ENCODE measurements at places on chromosomes 4 and X. TPM values are rescaled to one million over a fixed set of nuclear protein-coding genes. Genes with fewer than 3 reads are reported as not detected.

DNA sequence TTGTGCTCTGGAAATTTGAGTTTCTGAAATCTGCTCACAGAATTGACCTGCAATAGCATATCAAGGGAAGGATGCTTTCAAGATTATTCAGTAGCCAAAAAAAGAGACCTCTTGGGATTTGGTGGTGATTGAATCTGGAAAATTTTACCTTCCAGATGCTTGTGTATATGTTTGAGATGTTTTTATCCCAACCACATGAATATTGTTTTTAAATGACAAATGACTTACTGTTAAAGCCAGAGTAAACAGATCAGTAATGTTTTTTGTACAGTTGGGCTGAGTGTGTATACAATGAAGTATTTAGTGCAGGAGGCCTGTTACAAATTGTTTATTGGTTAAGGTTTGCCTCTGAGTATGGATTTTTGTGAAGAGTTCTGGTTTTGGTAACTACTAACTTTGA, 126.5 kb downstream of the CBR4 start:
- H3K27me3 ChIP-seq: no peaks in the 10 kb centered on the region
- H3K27ac ChIP-seq: peak overlapping the region; percentile 84
- H3K4me1 ChIP-seq: peaks cover 91% of the 10 kb centered on the region
- H3K36me3 ChIP-seq: peaks cover 50% of the 10 kb centered on the region

- no peak overlapping the region for H3K4me3 ChIP-seq
- no peaks in the 10 kb centered on the region for H3K27me3 ChIP-seq
- DNase-seq: no peak
- peaks cover 27% of the 10 kb centered on the region for H3K4me1 ChIP-seq
- H3K27ac ChIP-seq: peak overlapping the region; percentile 60
Measured at GRCh38 chr4:139740531-139741041, 75.0 kb downstream of the MGST2 start.

GRCh38 chr4:37561803-37562207, 124.4 kb downstream of the RELL1 start:
- H3K27ac ChIP-seq: no peak overlapping the region
- no peak for DNase-seq
- H3K4me1 ChIP-seq: no peaks in the 10 kb centered on the region
- H3K4me3 ChIP-seq: no peak overlapping the region

GAGE2A gene
- total RNA-seq: not detected

- H3K27ac ChIP-seq: no peak overlapping the region
- H3K4me1 ChIP-seq: no peaks in the 10 kb centered on the region
- H3K27me3 ChIP-seq: peaks cover 5% of the 10 kb centered on the region
- H3K4me3 ChIP-seq: no peak overlapping the region
- no peaks in the 10 kb centered on the region for H3K36me3 ChIP-seq
- no peak for DNase-seq
Measured at GRCh38 chr4:24363751-24364150, 220.6 kb downstream of the DHX15 start.

DNAAF6 gene
- total RNA-seq: not detected

All from chondrocyte (in vitro differentiated cells).